ENCODE measurements at places on chromosomes 3 and 15. TPM values are rescaled to one million over a fixed set of nuclear protein-coding genes. Genes with fewer than 3 reads are reported as not detected.

The HEMK1 gene
- total RNA-seq = 6.4 TPM

The LCTL gene
- total RNA-seq = not detected

The ESYT3 gene
- total RNA-seq = not detected

The GOLGA6D gene
- not detected for total RNA-seq

The PLA2G4B gene
- total RNA-seq = 24.6 TPM

The BOC gene
- total RNA-seq = 51.3 TPM

The CD200R1 gene
- 3.7 TPM for total RNA-seq

The RFTN1 gene
- total RNA-seq = 103 TPM

The PEX11A gene
- total RNA-seq = 2.3 TPM

The TGM5 gene
- not detected for total RNA-seq

The CHST2 gene
- total RNA-seq = 5.7 TPM

The P4HTM gene
- 383 TPM for total RNA-seq

The GCSAM gene
- not detected for total RNA-seq

DNA sequence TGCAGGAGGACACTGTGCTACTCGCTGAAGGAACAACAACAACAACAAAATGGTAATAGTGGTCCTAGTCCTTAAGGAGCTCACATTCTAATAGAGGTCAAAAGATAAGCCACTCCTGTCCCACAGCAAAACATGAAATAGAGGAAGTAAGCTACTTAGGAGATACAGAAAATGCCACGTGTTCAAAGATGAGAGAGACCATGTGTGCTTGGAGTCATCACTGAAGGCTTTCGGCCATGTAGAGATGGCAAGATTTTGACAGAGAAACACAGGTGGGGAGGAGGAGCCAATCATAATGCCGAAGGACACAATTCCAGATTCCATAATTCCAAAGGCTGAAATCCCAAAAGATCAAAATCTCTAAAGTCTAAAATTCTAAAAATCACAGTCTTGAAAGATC is 24.8 kb upstream of the RIOX2 start:
- no peak for DNase-seq

GRCh38 chr15:69891070-69891536 is 206.6 kb downstream of the TLE3 start:
- no peak for DNase-seq

DNA sequence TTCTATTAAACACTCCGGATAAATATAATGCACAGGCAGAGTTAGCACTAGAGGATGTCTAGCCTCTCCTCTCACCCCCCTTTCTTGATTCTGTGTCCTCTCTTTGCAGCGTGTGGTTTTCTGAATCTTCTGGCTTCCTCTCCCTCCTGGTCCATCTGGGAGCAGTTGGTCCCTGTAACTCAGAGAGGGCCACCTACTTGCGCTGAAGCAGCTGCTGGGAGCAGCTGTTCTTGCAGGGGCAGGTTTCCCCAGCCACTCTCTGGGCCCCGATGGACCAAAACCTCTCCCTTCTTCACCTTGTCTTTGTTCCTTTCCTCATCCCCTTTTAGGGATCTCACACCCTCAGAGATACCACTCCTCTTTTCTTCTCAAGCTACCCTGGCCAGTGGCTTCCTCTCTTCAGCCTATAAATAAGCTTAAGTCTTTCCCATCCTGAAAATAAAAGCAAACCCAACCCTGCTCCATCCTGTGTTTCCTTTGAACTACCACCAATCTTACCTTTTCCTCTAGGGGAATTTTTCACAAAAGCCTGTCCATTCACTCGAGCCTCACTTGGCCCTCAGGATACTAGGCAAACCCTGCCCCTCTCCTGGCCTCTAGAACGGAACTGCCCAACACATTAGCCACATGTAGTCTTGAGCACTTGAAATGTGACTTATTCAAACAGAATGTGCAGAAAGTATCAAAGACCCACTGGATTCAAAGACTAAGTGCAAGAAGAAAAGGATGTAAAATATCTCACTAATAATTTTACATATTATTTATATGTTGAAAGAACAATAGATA is 59.7 kb downstream of the STARD5 start:
- no peak for DNase-seq

- no peak for DNase-seq
These were observed 57.9 kb upstream of the RNU6-1 start for GRCh38 chr15:67897646-67898339.

GRCh38 chr3:169780742-169781141 is 7.5 kb downstream of the MYNN start:
- no peak for DNase-seq

- DNase-seq = no peak
These were observed 7.7 kb downstream of the COMMD2 start for GRCh38 chr3:149744606-149745005.

DNA sequence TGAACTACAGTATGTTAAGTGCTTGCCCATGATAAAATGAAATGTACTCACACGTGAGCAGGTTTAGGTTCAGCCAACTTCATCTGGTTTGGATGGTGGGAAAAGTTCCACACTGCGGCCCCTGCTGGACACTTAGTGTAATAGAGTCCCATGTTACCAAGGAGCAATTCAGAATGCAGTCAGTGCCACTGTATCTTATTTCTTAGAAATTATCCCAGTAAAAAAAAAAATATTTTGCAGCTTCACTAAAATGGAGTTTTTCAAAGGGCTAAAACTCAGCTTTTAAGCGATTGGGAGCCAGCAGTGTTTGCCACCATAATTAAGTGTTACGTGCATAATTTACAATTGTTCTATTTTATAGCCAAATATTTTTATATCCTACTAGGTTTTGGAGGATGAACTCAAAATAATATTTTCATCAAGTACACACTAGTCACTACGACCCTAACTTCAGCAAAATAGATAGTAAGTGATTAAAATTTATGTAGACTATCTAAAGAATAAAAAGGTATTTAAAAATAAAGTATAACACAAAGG is 371.7 kb upstream of the GBE1 start:
- peak; percentile 85 for DNase-seq

DNA sequence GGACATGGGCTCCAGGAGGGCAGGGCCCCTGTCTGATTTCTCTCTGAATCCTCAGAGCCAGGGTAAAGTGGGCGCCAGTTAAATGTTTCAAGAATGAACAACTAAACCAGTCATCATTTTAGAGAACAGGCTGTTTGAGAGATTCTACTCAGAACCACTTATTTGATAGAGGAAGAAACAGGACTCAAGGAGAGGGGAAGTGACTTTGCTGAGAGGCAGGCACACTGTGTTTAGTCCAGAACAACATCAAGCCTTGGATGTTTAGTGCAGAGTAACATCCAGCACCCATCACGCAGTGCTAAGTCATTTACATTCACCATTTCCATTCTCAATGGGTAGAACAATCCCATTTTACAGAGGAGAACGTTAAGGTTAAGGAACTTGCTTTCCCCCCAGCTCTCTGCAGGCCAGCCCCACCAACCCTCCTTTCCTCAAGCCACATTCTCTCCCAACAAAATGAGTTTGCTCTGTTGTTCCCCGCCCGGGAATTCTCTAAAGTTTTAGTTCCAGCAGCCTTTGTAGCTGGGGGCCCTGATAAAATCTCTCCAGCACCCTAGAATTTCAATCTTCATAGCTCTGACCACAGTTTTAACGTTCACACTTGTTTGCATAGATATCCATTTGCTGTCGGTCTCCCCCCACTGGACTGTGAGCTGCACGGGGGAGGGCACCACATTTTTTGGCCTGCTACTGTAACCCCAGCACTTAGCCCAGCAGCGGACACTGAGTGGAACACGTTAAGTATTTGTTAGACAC is 962 bp downstream of the NMNAT3 start:
- no peak for DNase-seq

DNA sequence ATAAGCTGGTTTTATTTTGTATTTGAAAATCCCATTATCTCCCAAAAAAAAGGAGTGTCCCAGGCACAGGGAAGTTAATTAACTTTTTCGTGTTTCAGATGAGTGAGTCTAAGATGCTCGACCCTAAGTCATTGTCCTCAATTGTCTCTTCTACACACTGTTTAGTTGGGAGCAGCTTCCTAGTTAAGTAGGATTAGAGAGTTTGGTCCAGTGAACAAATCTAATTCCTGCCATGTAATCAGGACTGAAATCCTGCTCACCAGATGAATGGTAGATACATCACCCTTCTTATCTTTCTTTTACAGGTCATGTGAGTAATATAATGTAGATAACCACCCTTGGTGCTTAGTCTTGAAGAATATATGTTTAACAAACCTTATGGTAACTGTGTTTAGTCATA is 228.9 kb upstream of the MANF start:
- DNase-seq = no peak

- DNase-seq = no peak
These were observed 193.8 kb downstream of the ZBTB20 start for GRCh38 chr3:114953215-114953799.

GRCh38 chr3:187735383-187735782 is 9.9 kb downstream of the BCL6 start:
- DNase-seq = no peak

GRCh38 chr3:175502155-175502554 is 643.0 kb downstream of the NAALADL2 start:
- DNase-seq = no peak

GRCh38 chr3:37935290-37935668 is 55.3 kb upstream of the VILL start:
- no peak for DNase-seq

GRCh38 chr3:65761446-65762234 is 277.1 kb downstream of the MAGI1 start:
- DNase-seq = no peak

DNA sequence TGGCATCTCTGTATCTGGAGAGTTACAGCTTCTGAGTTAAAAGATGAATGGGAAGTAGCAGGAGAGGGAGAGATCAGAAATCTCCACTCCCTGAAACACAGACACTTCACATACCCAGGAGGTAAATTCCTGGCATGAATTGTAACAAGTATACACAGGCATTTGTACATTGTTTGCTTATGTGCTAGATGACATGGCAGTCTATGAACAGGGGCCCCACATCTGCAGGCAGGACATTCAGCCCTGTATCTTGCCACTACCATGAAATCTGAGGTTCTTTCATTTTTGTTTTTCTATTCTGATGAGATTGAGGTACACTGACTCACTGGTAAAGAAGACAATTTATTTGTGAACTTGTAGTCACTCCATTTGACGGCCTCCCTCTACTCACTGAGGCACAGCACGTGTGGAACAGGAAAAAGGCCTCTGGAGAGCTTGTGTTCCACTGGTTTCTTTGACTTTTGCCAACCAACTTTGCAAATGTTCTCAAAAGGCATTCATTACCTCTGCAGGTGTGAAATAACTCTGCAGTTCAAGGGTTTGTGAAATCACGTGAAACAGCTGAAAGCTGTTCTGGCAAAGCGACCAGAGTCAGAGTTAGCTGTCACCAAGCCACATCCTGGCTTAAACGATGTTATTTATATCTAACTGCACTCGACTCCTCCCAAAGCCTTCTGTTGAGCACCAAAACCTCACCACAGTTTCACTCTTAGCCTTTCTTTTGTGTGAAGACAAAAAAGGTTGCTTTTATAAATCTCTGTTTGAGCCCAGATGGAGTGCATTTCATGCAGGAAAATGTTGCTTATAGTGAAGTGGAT is 401.3 kb upstream of the CFAP20DC start:
- no peak for DNase-seq

GRCh38 chr3:154059833-154060232 is 61.4 kb upstream of the ARHGEF26 start:
- DNase-seq = no peak

DNA sequence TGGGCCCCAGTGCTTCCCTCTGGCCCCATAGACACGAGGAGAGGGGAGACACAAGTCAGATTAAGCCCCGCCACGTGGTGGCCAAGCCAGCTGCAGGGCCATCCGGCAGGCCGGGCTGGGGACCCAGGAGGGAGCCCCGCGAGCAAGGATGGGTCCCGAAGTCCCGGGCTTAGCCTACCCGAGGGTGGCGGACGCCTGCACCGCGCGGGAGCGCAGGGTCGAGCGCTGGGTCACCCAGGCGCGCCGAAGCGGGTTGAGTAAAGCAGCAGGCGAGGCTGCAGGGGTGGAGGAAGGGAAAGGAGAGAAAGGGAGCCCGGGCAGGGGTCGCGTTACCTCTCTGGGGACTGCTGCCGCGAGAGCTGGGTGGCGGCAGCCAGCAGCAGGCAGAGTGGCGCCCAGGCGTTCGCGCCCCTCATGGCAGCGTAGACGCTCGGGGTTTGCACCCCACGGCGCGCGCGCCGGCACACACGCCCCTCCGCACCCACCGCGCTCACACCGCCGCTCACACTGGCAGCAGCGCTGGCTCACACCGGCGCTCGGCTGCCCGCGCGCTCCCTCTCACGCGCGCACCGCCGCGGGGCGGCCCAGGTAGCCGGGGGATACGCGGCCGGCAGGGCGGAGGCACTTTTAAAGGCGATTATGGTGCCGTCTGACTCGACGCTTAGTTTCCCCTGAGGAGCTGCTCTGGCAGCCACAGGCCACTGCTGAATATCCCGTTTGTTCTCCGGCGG is at the start of gene PCOLCE2:
TSS of gene PCOLCE2 (minus strand) at position 603 of the 731 bp plus-strand sequence. CDS start at position 416, 187 bp downstream.
- peak; percentile 75 for DNase-seq

- no peak for DNase-seq
These were observed 42.1 kb downstream of the SEMA3G start for GRCh38 chr3:52402706-52403270.

GRCh38 chr15:57529748-57530147 is 62.0 kb upstream of the MYZAP start:
- DNase-seq = no peak

DNA sequence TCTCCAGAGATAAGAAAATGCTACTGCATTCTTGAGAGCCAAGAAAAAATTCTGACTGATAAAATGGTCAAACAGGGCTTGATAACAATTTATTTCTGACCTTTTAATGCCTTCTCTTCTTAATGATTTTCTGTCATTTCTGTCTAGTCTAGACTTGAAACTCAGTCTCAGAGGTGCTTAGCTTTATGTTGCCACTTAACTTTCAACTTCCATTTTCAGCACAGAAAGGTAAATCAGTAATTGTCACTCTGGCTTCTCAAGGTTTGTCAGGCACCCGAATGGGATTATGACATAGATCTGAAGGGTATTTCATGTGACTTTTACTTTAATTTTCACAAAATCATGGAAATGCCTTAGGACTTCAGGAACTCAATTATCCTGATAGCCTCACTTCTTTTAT is 155.4 kb upstream of the GBE1 start:
- no peak for DNase-seq

- no peak for DNase-seq
These were observed 14.5 kb upstream of the ISLR start for GRCh38 chr15:74158855-74159650.

DNA sequence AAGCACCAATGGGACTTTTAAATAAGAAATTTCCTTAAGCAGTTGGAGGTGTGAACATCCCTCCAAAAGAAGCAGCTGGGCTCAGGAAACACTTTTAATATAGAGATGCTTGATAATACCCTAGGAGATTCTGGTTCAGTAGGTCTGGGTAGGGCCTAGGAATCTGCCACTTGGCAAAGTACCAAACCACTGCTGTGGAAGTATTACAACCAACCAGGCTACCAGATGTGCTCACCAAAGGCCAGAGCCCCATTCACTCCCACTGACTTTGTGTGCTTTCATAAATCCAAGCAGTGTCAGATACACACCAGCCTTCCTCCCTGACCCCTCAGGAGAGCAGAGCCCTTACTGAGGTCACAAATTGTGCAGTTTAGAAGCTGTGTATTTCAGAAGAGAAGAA is 162.6 kb downstream of the CCNL1 start:
- DNase-seq = no peak

- DNase-seq = peak; percentile 90
These were observed 16.5 kb downstream of the SEMA3G start for GRCh38 chr3:52428151-52429005.

All from stomach (tissue), 19 donors.